ENCODE measurements at places on chromosomes 16 and 17.

DNA sequence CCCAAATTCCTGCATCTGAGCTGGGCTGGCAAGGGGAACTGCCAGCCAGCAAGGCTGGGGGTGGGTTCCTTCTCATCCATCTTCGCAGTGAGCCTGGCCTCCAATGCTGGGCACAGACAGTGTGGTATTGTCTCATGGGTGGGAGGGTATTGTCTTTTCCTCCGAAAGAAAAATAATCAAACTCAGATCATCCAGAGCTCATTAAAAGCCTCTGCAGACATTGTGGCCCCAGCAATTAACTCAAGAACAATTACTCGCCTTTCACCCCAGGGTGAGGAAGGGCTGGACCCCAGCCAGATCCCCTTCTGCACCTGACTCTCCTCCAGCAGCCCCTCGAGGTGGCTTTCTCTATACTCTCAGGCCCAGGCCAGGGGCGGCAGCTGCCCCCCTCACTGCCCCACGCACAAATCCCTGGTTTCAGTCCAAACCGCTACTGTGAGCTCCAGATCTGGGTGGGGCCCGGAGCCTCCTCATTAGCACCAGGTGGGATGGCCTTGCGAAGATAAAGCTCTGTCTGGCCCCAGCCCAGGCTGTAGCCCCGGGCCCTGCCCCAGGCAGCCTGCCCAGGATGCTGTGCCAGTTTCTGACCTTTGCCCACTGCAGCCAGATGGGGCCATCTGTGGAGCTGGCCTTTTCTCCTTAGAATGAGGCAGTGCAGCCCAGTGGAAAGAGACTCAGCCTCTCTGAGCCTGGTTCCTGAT, 2.3 kb upstream of the KRT15 start:
- no peak for DNase-seq

GRCh38 chr17:30363715-30364202, 15.0 kb upstream of the CPD start:
- no peak for DNase-seq

DNA sequence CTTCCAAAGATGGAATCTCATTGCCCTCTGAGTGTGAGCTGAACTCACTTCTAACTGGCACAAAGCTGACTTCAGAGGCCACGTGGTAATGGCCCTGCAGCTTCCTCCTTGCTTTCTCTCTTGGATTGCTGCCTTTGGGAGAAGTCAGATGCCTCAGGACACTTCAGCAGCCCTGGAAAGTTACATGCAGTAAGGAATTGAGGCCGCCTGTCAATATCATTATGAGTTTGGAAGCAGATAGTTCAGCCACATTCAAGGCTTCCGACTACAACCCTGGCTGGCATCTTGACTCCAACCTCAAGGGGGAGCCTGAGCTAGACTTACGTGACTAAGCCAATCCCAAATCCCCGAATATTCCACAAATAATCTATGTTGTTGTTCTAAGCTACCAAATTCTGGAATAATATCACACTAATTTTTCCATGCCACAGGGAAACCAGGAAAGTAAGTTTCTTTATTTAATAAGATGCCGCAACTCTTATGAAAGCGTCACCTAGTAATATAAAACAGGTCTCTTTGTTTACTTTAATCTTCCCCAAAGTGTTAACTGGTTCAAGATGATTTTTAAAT, 13.6 kb downstream of the CEP20 start:
- no peak for DNase-seq

DNA sequence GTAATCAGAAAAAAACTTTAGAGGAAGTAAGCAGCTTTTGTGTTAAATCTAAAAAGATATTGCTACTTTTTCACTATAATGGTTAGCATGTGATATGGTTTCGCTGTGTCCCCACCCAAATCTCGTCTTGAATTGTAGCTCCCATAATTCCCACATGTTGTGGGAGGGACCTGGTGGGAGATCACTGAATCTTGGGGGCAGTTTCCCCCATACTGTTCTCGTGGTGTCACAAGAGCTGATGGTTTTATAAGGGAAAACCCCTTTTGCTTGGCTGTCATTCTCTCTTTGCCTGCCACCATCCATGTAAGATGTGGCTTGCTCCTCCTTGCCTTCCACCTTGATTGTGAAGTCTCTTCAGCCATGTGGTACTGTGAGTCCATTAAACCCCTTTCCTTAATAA, 117.1 kb downstream of the KCNJ2 start:
- DNase-seq, result no peak

- DNase-seq, result peak; percentile 34
Measured at GRCh38 chr17:39756380-39757079, 18.8 kb downstream of the GRB7 start.

DNA sequence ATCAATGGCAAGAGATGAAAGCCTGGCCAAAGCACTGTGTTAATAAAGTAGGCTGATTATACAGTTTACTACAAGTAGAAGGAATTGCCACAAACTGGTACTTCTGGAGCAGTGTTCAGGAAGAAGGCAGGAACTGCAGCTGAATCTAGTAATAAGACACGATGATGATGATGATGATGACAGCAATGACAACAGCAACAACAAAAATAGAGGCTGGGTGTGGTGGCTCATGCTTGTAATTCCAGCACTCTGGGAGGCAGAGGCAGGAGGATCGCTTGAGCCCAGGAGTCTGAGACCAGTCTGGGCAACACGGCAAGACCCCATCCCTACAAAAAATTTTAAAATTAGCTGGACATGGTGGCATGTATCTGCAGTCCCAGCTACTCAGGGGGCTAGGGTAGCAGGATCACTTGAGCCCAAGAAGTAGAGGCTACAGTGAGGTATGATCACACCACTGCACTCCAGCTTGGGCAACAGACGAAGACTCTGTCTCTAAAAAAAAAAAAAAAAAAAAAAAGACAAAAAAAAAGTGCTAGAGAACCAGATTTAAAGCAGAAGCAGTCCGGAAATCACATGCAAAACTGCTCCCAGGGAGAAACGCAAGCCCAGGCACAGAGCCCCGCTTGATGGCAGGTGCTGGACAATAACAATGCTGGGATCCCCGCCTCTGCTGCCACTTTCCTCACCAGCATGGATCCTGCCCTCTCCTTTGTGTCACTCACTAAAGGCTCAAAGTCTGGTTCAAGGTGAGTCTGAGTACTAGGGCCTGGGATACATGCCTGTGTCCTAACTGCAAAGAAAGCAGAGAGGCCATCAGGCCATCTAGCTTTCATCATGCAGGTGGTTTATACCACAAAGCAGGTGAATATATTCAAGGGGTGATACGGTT, 44.8 kb downstream of the CPPED1 start:
- no peak for DNase-seq

- no peak for DNase-seq
Measured at GRCh38 chr17:81067391-81067811, 32.5 kb downstream of the BAIAP2 start.

All from naive thymus-derived CD8-positive, alpha-beta T cell (primary cell).